ENCODE measurements at places on chromosomes 2 and 18. TPM values are rescaled to one million over a fixed set of nuclear protein-coding genes. Genes with fewer than 3 reads are reported as not detected.

DNA sequence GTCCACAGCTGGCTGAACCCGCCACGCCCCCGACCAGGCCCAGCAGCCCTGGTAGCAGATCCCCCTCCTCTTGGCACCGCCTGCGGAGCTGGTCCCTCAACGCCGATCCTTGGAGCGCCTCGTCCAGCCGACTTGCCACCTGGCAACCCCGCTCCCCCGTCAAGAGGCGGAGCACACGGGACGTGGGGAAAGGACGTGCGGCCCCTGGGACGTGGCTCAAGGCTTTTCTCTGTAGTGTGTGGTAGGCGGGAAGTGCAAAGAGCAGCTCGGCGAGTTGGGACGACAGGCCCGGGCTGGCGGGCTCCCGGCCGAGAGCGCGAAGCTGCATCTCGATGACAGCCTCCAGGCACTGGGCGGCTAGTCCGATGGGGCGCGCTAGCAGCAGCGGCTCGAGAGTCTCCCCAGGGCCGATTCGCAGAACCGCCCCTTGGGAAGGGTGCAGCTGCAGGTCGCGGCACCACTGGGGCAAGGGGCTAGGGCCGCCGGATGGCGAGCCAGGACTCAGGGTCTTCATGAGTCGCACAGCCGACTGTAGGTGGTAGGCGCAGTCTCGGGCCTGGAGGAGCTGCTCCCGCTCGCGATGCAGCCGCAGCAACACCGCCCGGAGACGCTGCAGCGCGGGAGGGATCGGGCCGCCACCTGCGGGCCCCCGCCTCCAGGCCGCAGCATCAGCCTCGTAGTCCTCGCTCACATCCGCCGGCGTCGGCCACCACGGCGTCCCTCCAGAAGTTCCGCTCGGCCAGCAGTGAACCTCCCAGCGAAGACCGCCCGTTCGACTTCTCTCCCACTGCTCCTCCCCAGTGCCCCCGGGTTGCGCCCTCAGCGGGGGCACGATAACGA, 617 bp downstream of the CCDC142 start:
- no peaks in the 10 kb centered on the region for H3K27me3 ChIP-seq
- H3K36me3 ChIP-seq, result no peaks in the 10 kb centered on the region
- H3K27ac ChIP-seq, result no peak overlapping the region
- H3K4me1 ChIP-seq, result no peaks in the 10 kb centered on the region
- DNase-seq, result peak; percentile 83
- H3K4me3 ChIP-seq, result peak overlapping the region; percentile 62

- H3K4me3 ChIP-seq, result peak overlapping the region; percentile 51
- no peaks in the 10 kb centered on the region for H3K36me3 ChIP-seq
- DNase-seq, result no peak
- no peaks in the 10 kb centered on the region for H3K4me1 ChIP-seq
Observed at GRCh38 chr2:190181123-190181669, 118.7 kb upstream of the MSTN start.

DNA sequence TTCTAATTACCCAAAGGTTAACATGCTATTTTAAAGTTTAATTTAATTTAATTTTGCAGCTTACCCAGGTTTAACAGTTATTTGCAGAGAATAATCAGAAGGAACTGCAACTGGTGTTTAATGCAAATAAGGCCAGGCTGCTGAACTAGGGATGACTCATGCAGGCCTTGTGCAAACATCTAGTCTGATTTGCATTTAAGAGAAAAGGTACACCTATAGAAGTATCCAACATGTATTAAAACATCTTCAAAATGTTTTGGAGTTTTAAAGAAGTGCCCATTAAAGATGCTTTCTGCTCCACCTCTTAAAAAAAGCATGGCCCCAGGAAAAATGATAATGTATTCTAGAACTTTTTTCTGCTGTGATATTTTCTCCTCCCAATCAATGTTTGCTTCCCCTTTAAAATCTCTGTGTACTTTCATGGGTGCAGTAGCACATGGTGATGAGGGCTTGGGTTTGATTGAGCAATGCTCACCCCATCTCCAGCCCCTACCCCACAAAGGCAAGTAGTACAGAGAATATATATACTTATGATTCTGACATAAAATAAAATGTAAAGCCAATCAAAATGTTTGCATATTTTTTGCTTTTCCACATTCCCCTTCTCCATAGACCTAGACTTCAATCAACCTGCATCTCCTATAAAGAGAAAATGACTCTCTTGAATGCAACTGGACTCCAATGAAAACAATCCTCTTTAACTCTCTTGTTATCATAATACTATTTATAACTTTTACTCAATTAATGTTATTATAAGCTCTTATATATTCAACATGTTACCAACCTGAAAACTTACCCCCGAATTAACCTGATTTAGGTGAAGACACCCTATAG, 54.1 kb downstream of the ATP8B1 start:
- DNase-seq, result no peak
- no peaks in the 10 kb centered on the region for H3K36me3 ChIP-seq

GRCh38 chr18:33210575-33211189, 229.8 kb downstream of the CCDC178 start:
- H3K27ac ChIP-seq, result no peak overlapping the region
- no peak overlapping the region for H3K4me3 ChIP-seq
- H3K36me3 ChIP-seq, result no peaks in the 10 kb centered on the region
- no peak for DNase-seq
- no peaks in the 10 kb centered on the region for H3K27me3 ChIP-seq

GRCh38 chr2:144267239-144267638, 252.7 kb downstream of the ZEB2 start:
- DNase-seq, result no peak
- H3K4me3 ChIP-seq, result no peak overlapping the region
- no peaks in the 10 kb centered on the region for H3K27me3 ChIP-seq

DNA sequence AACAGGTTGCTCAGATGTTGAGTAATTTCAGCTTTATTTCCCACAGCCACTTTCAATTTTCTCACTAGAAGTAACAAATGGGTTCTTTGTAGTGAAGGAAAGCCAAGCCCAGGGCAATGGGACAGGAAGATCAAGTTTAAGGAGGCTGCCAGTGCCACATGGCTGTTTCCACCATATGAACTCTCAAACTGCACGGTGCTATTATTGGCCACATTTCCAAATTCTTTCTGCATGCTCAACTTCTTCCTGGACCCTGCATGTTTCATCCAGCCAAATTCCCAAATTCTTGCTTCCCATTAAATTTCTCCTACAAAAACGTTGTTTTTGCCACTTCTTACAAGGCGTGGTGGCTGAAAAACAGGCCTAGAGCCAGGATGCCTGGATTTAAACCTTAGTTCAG, 193.3 kb upstream of the SPHKAP start:
- H3K4me3 ChIP-seq, result no peak overlapping the region
- H3K27me3 ChIP-seq, result no peaks in the 10 kb centered on the region
- no peaks in the 10 kb centered on the region for H3K36me3 ChIP-seq

DNA sequence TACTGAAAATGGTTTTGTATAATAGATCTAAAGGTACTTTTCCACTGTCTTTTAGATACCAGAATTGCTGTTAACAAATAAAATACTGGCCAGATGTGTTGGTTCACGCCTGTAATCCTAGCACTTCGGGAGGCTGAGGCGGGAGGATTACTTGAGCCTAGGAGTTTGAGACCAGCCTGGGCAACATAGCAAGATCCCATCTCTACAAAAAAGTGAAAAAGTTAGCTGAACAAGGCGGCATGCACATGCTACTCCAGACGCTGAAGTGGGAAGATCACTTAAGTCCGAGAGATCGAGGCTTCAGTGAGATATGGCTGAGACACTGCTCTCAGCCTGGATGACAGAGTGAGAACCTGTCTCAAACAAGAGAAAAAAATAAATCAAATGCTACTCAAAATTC, 2.8 kb downstream of the HNMT start:
- no peaks in the 10 kb centered on the region for H3K36me3 ChIP-seq
- H3K27ac ChIP-seq, result no peak overlapping the region
- no peak overlapping the region for H3K4me3 ChIP-seq
- no peaks in the 10 kb centered on the region for H3K27me3 ChIP-seq
- DNase-seq, result no peak

GRCh38 chr2:64276417-64277095, 132.3 kb upstream of the PELI1 start:
- H3K27me3 ChIP-seq, result no peaks in the 10 kb centered on the region
- no peak for DNase-seq
- no peak overlapping the region for H3K4me3 ChIP-seq
- no peak overlapping the region for H3K27ac ChIP-seq
- no peaks in the 10 kb centered on the region for H3K4me1 ChIP-seq

GRCh38 chr18:76985156-76985950, 147.2 kb downstream of the MBP start:
- DNase-seq, result no peak
- no peak overlapping the region for H3K27ac ChIP-seq
- no peaks in the 10 kb centered on the region for H3K36me3 ChIP-seq
- no peaks in the 10 kb centered on the region for H3K27me3 ChIP-seq
- H3K4me3 ChIP-seq, result no peak overlapping the region

DNA sequence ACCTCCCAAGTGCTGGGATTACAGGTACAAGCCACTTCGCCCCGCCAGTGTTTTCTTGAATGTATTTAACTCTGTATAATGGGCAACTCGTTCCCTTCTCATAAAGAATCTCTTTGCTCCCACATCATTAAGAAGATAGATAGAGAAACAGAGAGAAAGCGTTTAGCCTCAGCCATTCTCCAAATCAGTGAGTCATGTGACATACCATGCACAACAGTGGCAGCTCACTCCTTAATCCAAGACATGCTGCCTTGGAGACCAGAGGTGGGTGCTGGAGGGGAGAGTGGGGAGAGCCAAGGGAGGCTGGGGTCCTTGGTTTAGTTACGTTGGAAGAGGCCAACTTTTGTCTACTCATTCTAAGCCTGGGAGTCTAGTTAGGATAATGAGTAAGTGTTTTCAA, 54.7 kb downstream of the TGIF1 start:
- H3K27me3 ChIP-seq, result no peaks in the 10 kb centered on the region
- H3K4me1 ChIP-seq, result no peaks in the 10 kb centered on the region
- no peak overlapping the region for H3K4me3 ChIP-seq
- no peaks in the 10 kb centered on the region for H3K36me3 ChIP-seq
- H3K27ac ChIP-seq, result no peak overlapping the region

DNA sequence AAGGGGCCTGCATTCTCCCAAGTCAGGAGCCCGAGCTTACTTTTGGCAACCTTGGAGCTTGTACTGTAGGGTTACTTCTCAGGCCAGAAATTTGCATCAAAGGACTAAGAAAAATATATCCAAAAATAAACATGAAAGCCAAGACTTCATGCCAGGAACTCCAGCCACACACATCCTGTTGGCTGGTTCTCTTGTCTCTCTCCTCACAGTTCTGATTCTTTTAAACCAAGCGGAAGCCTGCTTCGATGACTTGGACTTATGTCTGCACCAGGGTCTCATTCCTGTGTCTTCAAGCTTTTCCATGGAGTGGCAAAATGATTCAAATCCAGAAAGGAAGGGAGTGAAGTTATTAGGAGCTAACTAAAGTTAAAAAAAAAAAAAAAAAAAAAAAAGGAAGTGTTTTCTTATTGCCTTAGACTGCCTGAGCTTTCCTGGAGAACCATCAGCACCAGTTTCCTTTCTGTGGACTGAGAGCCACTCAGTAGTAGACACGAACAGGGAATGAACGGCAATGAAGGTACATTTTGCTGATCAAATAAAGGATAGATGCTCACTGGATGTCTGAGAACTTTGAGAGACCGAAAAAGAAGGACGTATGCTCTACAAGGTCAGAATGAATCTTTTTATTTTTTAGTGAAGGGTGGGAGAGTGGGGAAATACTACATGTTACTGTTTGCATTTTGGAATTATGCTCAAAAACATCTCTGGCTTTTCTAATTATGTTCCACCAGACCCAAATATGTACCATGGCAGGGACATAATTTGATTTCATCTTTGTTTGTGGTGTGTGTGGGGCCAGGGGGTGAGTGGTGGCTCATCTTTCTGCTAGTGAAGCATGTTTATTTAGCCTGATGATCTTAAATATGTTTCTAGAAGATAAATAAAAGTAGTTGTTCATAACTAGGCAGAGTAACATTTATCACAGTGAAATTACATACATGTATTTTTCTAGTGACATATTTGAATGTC, 86.0 kb downstream of the RAPGEF4 start:
- DNase-seq, result no peak
- no peaks in the 10 kb centered on the region for H3K27me3 ChIP-seq
- H3K27ac ChIP-seq, result no peak overlapping the region
- no peaks in the 10 kb centered on the region for H3K36me3 ChIP-seq

GRCh38 chr2:205850132-205850531, 167.8 kb downstream of the NRP2 start:
- H3K27ac ChIP-seq, result no peak overlapping the region
- no peaks in the 10 kb centered on the region for H3K36me3 ChIP-seq
- DNase-seq, result no peak
- no peaks in the 10 kb centered on the region for H3K27me3 ChIP-seq

- DNase-seq, result no peak
- no peak overlapping the region for H3K27ac ChIP-seq
- no peaks in the 10 kb centered on the region for H3K27me3 ChIP-seq
- no peak overlapping the region for H3K4me3 ChIP-seq
Observed at GRCh38 chr2:26620031-26620605, 21.0 kb downstream of the CIB4 start.

Gene ZNF521
- 26.4 TPM for total RNA-seq

Gene KIAA2012
- not detected for total RNA-seq

Gene CACNB4
- 5.0 TPM for total RNA-seq

Gene MOB4
- total RNA-seq, result 24.9 TPM

Gene GCFC2
- 22.8 TPM for total RNA-seq

Gene ST8SIA3
- total RNA-seq, result not detected

Gene ATP9B
- total RNA-seq, result 55.3 TPM

Gene UGT1A10
- total RNA-seq, result not detected

Data from aorta (tissue), 5 donors.